ENCODE measurements at places on chromosomes 5 and 9. TPM values are rescaled to one million over a fixed set of nuclear protein-coding genes. Genes with fewer than 3 reads are reported as not detected.
A peak's percentile ranks its signal among the peaks of the same experiment; 100 is the strongest.

Gene BARX1
- not detected for total RNA-seq

GRCh38 chr5:141681695-141682641, at the start of gene ARAP3:
Gene ARAP3, minus strand, starts transcription at chr5:141682230. Its CDS starts 1,744 bp downstream, at chr5:141680486.
- peak within 1 kb of the TSS; percentile 62 for H3K27ac ChIP-seq
- H3K4me1 ChIP-seq, result peaks cover 39% of the 10 kb centered on the region
- no peaks in the 10 kb centered on the region for H3K27me3 ChIP-seq
- no peaks in the 10 kb centered on the region for H3K36me3 ChIP-seq
- peak within 1 kb of the TSS; percentile 91 for H3K4me3 ChIP-seq
- DNase-seq, result peak; percentile 87

Gene PCDHB15
- not detected for total RNA-seq

Gene SLC46A2
- total RNA-seq, result not detected

- H3K27ac ChIP-seq, result no peak overlapping the region
- H3K4me1 ChIP-seq, result no peaks in the 10 kb centered on the region
- peaks cover 3% of the 10 kb centered on the region for H3K27me3 ChIP-seq
- no peaks in the 10 kb centered on the region for H3K36me3 ChIP-seq
- H3K4me3 ChIP-seq, result no peak overlapping the region
- no peak for DNase-seq
Measured at GRCh38 chr5:91212714-91213092, 170.4 kb downstream of the ARRDC3 start.

DNA sequence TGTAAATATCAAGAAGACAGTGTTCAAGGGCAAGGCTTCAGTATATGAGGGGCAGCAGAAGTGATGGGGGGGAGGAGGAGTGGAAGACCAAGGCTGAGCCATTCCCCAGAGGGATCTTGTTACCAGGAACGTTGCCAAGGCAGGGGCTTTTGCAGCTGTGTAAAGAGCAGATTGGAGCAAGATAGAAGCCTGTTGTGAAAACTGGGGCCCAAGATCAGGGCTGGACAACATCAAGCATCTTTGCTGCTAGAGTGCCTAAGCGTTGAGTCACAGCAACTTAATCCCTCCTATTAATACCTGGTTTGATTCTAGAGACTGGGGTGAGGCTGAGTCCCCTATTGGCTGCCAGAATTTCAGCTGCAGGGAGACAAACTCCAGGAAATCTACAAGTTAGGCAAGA, 18.4 kb upstream of the ERCC6L2 start:
- peak overlapping the region; percentile 29 for H3K27ac ChIP-seq
- DNase-seq, result no peak

DNA sequence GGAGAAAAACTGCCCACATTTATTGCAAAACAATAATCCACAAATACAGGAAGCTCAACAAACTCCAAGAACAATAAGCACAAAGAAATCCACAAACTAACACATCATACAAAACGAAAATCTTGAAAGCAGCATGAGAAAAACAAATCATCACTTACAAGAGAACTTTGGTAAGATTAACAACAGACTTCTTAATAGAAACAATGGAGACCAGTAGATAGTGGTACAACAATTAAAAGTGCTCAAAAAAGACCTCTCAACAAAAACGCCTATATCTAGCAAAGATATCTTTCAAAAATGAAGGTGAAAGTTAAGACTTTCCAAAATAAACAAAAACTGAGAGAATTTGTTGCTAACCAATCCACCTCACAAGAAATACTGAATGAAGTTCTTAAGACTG, 38.4 kb downstream of the CDKL3 start:
- no peaks in the 10 kb centered on the region for H3K4me1 ChIP-seq
- H3K27ac ChIP-seq, result no peak overlapping the region
- no peak for DNase-seq

DNA sequence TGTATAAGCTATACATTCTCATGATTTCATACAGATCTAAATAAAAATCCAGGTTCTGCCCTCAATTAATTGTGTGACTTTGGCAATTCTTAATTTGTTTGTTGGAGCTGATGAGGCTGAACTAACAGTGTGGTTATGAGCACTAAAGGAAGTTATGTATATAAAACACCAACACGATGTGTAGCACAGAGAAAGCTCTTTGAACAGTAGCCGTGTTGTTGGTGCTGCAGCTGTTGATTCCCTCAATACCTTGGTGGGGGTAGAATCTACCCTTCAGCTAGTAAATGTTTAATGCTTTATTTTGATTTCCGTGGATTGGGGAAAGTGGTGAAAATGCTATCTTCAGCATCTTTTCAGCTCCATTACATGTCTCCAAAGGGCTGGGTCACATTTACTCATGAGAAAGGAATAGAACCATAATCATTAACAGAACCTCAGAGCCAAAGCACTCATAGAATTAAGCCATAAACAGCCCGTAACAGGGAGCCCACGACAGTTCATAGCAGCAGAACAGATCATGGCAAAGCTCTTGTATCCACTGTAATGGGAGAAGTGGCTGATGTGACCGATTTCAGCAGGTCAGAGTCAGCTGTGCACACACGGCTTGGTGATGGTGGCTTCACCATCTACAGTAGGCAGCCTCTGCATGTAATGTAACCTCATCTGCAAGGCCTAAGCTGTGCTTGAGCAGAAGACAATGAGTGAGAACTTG, 332.7 kb downstream of the DIRAS2 start:
- H3K4me3 ChIP-seq, result no peak overlapping the region
- no peak overlapping the region for H3K27ac ChIP-seq
- no peak for DNase-seq
- peaks cover 34% of the 10 kb centered on the region for H3K27me3 ChIP-seq
- H3K4me1 ChIP-seq, result no peaks in the 10 kb centered on the region
- no peaks in the 10 kb centered on the region for H3K36me3 ChIP-seq

Gene OLFM1
- total RNA-seq, result not detected

- no peaks in the 10 kb centered on the region for H3K4me1 ChIP-seq
- DNase-seq, result no peak
- H3K27me3 ChIP-seq, result peaks cover 8% of the 10 kb centered on the region
- H3K27ac ChIP-seq, result no peak overlapping the region
- no peaks in the 10 kb centered on the region for H3K36me3 ChIP-seq
Measured at GRCh38 chr5:140054086-140054689, 11.1 kb upstream of the NRG2 start.

Gene RNF38
- total RNA-seq, result 43.9 TPM

GRCh38 chr5:2752821-2753439, 1.5 kb upstream of the IRX2 start:
- no peaks in the 10 kb centered on the region for H3K4me1 ChIP-seq
- H3K36me3 ChIP-seq, result peaks cover 5% of the 10 kb centered on the region
- no peak overlapping the region for H3K4me3 ChIP-seq

DNA sequence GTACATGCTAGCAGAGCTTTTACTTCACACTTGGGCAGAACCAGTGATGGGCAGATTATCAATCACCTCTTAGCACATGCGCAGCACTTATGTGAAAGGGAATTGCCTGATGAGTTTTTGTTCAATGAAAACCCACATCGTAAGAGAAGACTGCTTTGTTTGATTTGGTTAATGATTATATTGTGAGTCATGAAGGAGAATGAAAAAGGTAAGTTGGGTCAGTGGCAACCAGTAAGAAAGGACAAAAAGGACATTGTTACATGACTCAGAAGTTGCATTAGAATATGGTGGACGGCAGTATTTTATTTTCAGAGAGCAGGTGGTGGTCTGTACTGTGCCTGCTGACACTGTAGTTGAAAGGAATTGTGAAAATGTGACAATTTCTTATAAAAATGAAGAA, 127.4 kb downstream of the AOPEP start:
- no peak for DNase-seq
- no peaks in the 10 kb centered on the region for H3K27me3 ChIP-seq
- peaks cover 6% of the 10 kb centered on the region for H3K36me3 ChIP-seq
- H3K4me1 ChIP-seq, result no peaks in the 10 kb centered on the region
- no peak overlapping the region for H3K4me3 ChIP-seq
- H3K27ac ChIP-seq, result no peak overlapping the region

Gene INSL6
- total RNA-seq, result not detected

Gene LCN10
- total RNA-seq, result 0.45 TPM

GRCh38 chr9:131411719-131412681, 18.1 kb downstream of the PRRC2B start:
- H3K4me1 ChIP-seq, result peaks cover 73% of the 10 kb centered on the region
- peak overlapping the region; percentile 22 for H3K4me3 ChIP-seq
- H3K36me3 ChIP-seq, result peaks cover 5% of the 10 kb centered on the region
- no peak for DNase-seq
- no peaks in the 10 kb centered on the region for H3K27me3 ChIP-seq
- peak overlapping the region; percentile 4 for H3K27ac ChIP-seq

GRCh38 chr9:76341616-76342015, 52.6 kb downstream of the RFK start:
- no peak for DNase-seq
- H3K27ac ChIP-seq, result no peak overlapping the region
- no peak overlapping the region for H3K4me3 ChIP-seq
- peaks cover 13% of the 10 kb centered on the region for H3K27me3 ChIP-seq

GRCh38 chr9:3742586-3742985, 216.8 kb upstream of the RFX3 start:
- H3K4me1 ChIP-seq, result peaks cover 29% of the 10 kb centered on the region
- peaks cover under 1% of the 10 kb centered on the region for H3K27me3 ChIP-seq
- peak overlapping the region; percentile 17 for H3K27ac ChIP-seq
- peaks cover 4% of the 10 kb centered on the region for H3K36me3 ChIP-seq
- no peak for DNase-seq

- H3K4me3 ChIP-seq, result no peak overlapping the region
- DNase-seq, result no peak
- H3K36me3 ChIP-seq, result no peaks in the 10 kb centered on the region
- H3K27ac ChIP-seq, result no peak overlapping the region
- no peaks in the 10 kb centered on the region for H3K4me1 ChIP-seq
Measured at GRCh38 chr5:33242277-33242676, 198.5 kb upstream of the TARS1 start.

GRCh38 chr5:172860520-172861443, 26.7 kb downstream of the ERGIC1 start:
- no peaks in the 10 kb centered on the region for H3K36me3 ChIP-seq
- no peak for DNase-seq
- peaks cover 26% of the 10 kb centered on the region for H3K4me1 ChIP-seq
- no peak overlapping the region for H3K4me3 ChIP-seq
- H3K27me3 ChIP-seq, result no peaks in the 10 kb centered on the region
- H3K27ac ChIP-seq, result peak overlapping the region; percentile 68

DNA sequence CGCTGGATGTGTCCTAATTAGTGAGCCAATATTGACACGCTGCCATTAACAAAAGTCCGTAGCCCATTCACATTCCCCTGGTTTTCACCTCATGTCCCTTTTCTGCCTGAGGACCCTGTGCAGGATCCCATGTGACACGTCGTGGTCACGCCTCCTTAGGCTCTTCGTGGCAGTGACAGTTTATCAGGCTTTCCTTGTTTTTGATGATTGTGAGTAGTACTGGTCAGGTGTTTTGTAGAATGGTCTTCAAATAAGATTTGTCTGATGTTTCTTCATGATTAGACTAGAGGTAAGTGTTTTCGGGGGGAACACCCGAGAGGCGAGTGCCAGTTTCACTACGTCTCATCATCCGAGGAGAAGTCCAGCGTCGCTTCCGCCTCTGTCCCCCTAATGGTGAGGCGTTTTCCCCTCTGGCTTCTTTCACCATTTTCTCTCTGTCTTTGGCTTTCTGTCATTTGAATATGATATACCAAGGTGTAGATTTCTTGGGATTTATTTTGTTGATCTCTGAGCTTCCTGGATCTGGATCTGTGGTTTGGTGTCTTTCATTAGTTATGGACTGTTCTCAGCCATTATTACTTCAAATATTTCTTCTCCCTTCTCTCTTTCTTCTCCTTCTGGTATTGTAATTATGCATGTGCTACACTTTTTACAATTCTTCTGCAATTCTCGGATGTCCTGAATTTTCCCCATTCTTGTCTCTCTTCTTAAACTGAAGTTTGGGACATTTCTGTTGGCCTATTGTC, 57.3 kb downstream of the TRIP13 start:
- H3K4me1 ChIP-seq, result peaks cover under 1% of the 10 kb centered on the region
- no peak overlapping the region for H3K27ac ChIP-seq
- no peak for DNase-seq

- no peak for DNase-seq
- H3K27ac ChIP-seq, result no peak overlapping the region
- peaks cover 10% of the 10 kb centered on the region for H3K27me3 ChIP-seq
- no peaks in the 10 kb centered on the region for H3K4me1 ChIP-seq
- H3K4me3 ChIP-seq, result no peak overlapping the region
- H3K36me3 ChIP-seq, result no peaks in the 10 kb centered on the region
Measured at GRCh38 chr5:6497262-6497661, 48.6 kb downstream of the UBE2QL1 start.

GRCh38 chr9:137955586-137955985, 78.0 kb downstream of the CACNA1B start:
- H3K4me1 ChIP-seq, result peaks cover 3% of the 10 kb centered on the region
- H3K36me3 ChIP-seq, result no peaks in the 10 kb centered on the region
- H3K27ac ChIP-seq, result no peak overlapping the region
- DNase-seq, result no peak
- no peak overlapping the region for H3K4me3 ChIP-seq

DNA sequence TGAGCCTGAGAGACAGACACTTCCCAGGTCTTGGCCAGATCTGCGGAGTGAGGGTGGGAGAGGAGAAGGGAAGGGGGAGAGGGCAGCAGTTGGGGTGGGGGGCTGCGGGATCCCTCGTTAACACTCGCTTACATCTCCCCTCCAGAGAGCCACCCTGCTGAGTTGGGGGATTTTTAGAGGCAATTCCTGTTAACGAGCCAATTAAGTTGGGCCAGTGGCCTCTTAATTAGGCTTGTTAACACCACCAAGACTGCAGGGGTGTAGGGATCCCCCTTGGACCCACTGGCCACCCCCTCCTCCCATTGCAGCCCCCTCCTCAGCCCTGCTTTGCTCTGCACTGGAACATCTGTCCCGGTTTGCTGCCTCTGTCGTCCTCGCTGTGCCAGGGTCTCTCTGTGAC, 23.7 kb downstream of the CNTFR start:
- no peak for DNase-seq
- no peaks in the 10 kb centered on the region for H3K36me3 ChIP-seq
- no peaks in the 10 kb centered on the region for H3K4me1 ChIP-seq
- peaks cover 27% of the 10 kb centered on the region for H3K27me3 ChIP-seq

Gene CXCL14
- not detected for total RNA-seq

GRCh38 chr5:58458141-58458742, 1.6 kb downstream of the PLK2 start:
- H3K4me1 ChIP-seq, result peaks cover 9% of the 10 kb centered on the region
- H3K4me3 ChIP-seq, result peak overlapping the region; percentile 82
- peaks cover 11% of the 10 kb centered on the region for H3K36me3 ChIP-seq
- H3K27me3 ChIP-seq, result peaks cover 10% of the 10 kb centered on the region

GRCh38 chr9:87199278-87199677, 252.0 kb upstream of the GAS1 start:
- no peak overlapping the region for H3K4me3 ChIP-seq
- H3K36me3 ChIP-seq, result no peaks in the 10 kb centered on the region
- H3K27ac ChIP-seq, result no peak overlapping the region
- peaks cover 46% of the 10 kb centered on the region for H3K27me3 ChIP-seq

Gene ASS1
- total RNA-seq, result not detected

DNA sequence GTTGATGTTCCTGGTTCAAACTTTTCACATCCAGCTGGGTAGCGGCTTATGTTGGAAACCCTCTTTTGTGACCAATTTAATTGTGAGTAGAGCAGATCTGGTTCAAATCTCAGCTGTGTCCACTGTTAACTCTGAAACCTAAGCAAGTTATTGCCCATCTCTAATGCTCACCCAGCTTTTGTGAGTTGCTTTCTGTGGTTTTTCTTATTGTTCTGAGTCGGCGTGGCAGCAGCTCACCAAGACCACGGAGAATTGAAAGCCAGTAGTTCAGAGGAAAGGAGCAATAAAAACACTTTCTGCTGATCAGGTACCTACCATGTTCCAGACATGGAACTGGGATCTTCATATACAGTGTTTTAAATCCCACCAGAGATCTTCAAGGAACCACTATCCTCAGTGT, 114.4 kb downstream of the DOCK2 start:
- H3K27ac ChIP-seq, result no peak overlapping the region
- peaks cover 36% of the 10 kb centered on the region for H3K36me3 ChIP-seq
- H3K4me3 ChIP-seq, result no peak overlapping the region
- no peaks in the 10 kb centered on the region for H3K27me3 ChIP-seq
- peaks cover 16% of the 10 kb centered on the region for H3K4me1 ChIP-seq

GRCh38 chr5:169050146-169050571, 250.8 kb downstream of the SLIT3 start:
- H3K36me3 ChIP-seq, result no peaks in the 10 kb centered on the region
- no peak overlapping the region for H3K27ac ChIP-seq
- DNase-seq, result no peak
